Adrenal gland (tissue), 19 donors: ENCODE measurements at places on chromosomes 16 and 17. TPM values are rescaled to one million over a fixed set of nuclear protein-coding genes. Genes with fewer than 3 reads are reported as not detected.

DNA sequence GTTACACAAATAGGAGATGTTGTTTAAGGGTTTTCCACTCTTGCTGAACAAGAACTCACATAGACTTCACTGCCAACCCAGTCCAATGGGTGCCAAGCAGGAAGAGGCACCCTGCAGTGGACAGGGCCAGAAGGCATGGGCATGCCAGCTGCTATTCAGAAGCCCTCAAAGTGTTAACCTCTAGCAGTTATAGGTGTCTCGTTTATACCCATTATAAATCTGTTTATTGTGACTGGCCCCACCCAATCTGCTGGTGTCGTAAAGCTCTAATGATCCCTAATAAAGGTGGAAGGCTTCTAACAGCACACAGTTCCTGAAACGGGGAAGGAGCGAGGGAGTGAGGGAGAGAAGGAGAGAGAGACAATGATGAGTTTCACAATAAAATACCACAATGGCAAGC is 23.9 kb downstream of the HNF1B start:
- H3K27me3 ChIP-seq: no peaks in the 10 kb centered on the region
- H3K36me3 ChIP-seq: no peaks in the 10 kb centered on the region
- H3K4me3 ChIP-seq: no peak overlapping the region
- H3K27ac ChIP-seq: no peak overlapping the region
- H3K4me1 ChIP-seq: no peaks in the 10 kb centered on the region

GRCh38 chr16:72783716-72784318 is 264.1 kb downstream of the ZFHX3 start:
- H3K4me1 ChIP-seq: peaks cover 23% of the 10 kb centered on the region
- H3K27me3 ChIP-seq: no peaks in the 10 kb centered on the region
- H3K4me3 ChIP-seq: no peak overlapping the region
- no peak for DNase-seq
- no peaks in the 10 kb centered on the region for H3K36me3 ChIP-seq
- no peak overlapping the region for H3K27ac ChIP-seq

GRCh38 chr16:85517563-85518179 is 95.5 kb upstream of the GSE1 start:
- no peak overlapping the region for H3K4me3 ChIP-seq
- no peak for DNase-seq
- H3K36me3 ChIP-seq: no peaks in the 10 kb centered on the region
- no peaks in the 10 kb centered on the region for H3K27me3 ChIP-seq

GRCh38 chr17:78806451-78806850 is 24.4 kb upstream of the CYTH1 start:
- H3K4me3 ChIP-seq: no peak overlapping the region
- peaks cover 80% of the 10 kb centered on the region for H3K36me3 ChIP-seq
- no peak overlapping the region for H3K27ac ChIP-seq

DNA sequence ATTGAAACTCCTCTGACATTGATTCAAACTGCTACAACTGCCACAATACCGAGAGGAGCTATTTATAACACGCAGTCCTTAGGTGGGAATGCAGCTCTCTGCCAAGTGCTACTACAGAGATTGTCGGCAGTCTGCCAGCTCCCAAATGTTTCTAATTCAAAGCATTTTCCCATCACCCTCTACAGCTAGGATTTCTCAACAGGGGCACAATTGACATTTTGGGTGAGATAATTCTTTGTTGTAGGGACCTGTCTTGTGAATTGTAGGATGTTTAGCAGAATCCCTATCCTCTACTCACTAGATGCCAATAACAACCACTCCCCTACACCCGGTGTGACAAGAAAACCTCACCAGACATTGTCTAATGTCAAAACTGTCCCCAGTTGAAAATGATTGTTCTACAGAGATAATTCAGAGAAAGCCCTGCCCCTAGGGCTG is 7.8 kb upstream of the N4BP1 start:
- no peaks in the 10 kb centered on the region for H3K27me3 ChIP-seq
- no peak overlapping the region for H3K27ac ChIP-seq
- peaks cover 19% of the 10 kb centered on the region for H3K4me1 ChIP-seq
- no peaks in the 10 kb centered on the region for H3K36me3 ChIP-seq
- peak; percentile 60 for DNase-seq

DNA sequence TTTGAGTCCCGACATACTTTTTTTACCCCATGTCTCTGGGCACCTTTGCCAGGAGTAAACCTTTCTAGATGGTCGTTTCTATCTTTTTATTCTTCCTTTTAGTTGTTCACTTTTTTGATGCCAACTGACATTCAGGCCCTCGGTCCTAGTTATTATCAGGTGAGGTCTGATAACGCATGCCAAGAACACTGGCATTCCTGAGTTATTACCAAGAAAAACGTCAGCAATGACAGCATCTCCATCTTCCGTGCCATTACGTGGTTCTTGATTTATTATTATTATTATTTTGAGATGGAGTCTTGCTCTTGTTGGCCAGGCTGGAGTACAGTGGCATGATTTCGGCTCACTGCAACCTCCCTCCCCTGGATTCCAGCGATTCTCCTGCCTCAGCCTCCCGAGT is 21.4 kb downstream of the HASPIN start:
- H3K27ac ChIP-seq: no peak overlapping the region
- H3K27me3 ChIP-seq: no peaks in the 10 kb centered on the region
- no peak for DNase-seq
- no peak overlapping the region for H3K4me3 ChIP-seq
- no peaks in the 10 kb centered on the region for H3K4me1 ChIP-seq
- H3K36me3 ChIP-seq: no peaks in the 10 kb centered on the region

GRCh38 chr17:77424585-77425344 is 284.0 kb downstream of the SEC14L1 start:
- H3K27me3 ChIP-seq: no peaks in the 10 kb centered on the region
- no peaks in the 10 kb centered on the region for H3K36me3 ChIP-seq
- H3K4me3 ChIP-seq: no peak overlapping the region
- H3K4me1 ChIP-seq: peaks cover 98% of the 10 kb centered on the region
- peak; percentile 95 for DNase-seq

DNA sequence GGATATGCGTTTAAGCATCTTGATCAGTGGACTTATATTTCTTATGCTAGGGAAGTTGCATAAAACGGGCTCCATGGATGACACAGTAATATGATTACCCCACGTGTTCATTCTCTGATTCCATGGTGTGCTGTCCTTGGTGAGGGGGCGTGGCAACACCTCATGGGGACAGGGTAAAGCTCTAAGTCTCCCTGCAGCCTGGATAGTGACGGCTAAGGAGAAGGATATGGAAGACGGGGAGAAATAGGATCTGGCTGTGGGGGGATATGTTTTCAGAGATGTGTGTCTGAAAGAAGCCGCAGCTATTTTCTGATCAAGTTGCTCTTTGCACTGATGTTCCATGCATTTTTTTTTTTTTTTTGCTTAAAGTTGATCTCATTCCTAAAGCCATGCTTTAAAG is 84.3 kb downstream of the MARCHF10 start:
- peaks cover 7% of the 10 kb centered on the region for H3K27me3 ChIP-seq
- DNase-seq: no peak
- H3K4me1 ChIP-seq: peaks cover 5% of the 10 kb centered on the region
- no peak overlapping the region for H3K27ac ChIP-seq

GRCh38 chr16:88988980-88989811 is 12.2 kb upstream of the CBFA2T3 start:
- H3K4me1 ChIP-seq: no peaks in the 10 kb centered on the region
- H3K27me3 ChIP-seq: peaks cover 4% of the 10 kb centered on the region
- H3K36me3 ChIP-seq: no peaks in the 10 kb centered on the region
- no peak overlapping the region for H3K27ac ChIP-seq
- H3K4me3 ChIP-seq: no peak overlapping the region

GRCh38 chr16:76483307-76483909 is 206.2 kb downstream of the CNTNAP4 start:
- H3K4me3 ChIP-seq: no peak overlapping the region
- DNase-seq: no peak
- H3K27ac ChIP-seq: no peak overlapping the region
- H3K4me1 ChIP-seq: no peaks in the 10 kb centered on the region

DNA sequence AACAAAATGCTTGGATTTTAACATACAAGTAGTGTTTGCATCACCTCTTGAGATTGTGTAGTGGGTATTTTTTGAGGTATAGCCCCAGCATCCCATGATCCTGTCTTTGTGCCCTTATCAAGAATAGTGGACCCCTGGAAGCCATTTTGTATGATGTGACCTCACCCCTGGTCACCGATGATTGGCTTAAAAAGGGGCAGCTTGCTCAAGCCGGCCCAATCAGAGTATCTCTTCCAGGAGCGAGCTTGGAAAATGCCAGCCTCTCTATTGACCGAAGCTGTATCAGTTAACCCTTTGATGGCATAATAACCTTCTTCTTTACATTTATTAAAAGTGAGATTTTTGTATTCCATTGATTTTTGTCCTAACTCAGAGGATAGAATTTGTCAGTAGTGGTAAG is 55.5 kb upstream of the FAM20A start:
- H3K27ac ChIP-seq: no peak overlapping the region
- no peak overlapping the region for H3K4me3 ChIP-seq
- H3K36me3 ChIP-seq: no peaks in the 10 kb centered on the region
- no peak for DNase-seq

- no peaks in the 10 kb centered on the region for H3K36me3 ChIP-seq
- H3K4me1 ChIP-seq: no peaks in the 10 kb centered on the region
- no peak overlapping the region for H3K27ac ChIP-seq
- DNase-seq: no peak
- no peak overlapping the region for H3K4me3 ChIP-seq
Measured at GRCh38 chr16:28072087-28072486, 8.6 kb upstream of the GSG1L start.

- H3K27me3 ChIP-seq: no peaks in the 10 kb centered on the region
- no peaks in the 10 kb centered on the region for H3K4me1 ChIP-seq
- no peak overlapping the region for H3K27ac ChIP-seq
- DNase-seq: no peak
- no peaks in the 10 kb centered on the region for H3K36me3 ChIP-seq
Measured at GRCh38 chr16:50724306-50724705, 17.6 kb upstream of the CYLD start.

- no peak overlapping the region for H3K27ac ChIP-seq
- H3K27me3 ChIP-seq: no peaks in the 10 kb centered on the region
- no peak overlapping the region for H3K4me3 ChIP-seq
- peaks cover 19% of the 10 kb centered on the region for H3K4me1 ChIP-seq
Measured at GRCh38 chr17:76674600-76674999, 31.0 kb upstream of the ST6GALNAC1 start.

GRCh38 chr17:66964930-66965800 is 658 bp downstream of the CACNG4 start:
- no peak overlapping the region for H3K27ac ChIP-seq
- no peaks in the 10 kb centered on the region for H3K36me3 ChIP-seq
- H3K4me3 ChIP-seq: no peak overlapping the region
- peaks cover 14% of the 10 kb centered on the region for H3K4me1 ChIP-seq

DNA sequence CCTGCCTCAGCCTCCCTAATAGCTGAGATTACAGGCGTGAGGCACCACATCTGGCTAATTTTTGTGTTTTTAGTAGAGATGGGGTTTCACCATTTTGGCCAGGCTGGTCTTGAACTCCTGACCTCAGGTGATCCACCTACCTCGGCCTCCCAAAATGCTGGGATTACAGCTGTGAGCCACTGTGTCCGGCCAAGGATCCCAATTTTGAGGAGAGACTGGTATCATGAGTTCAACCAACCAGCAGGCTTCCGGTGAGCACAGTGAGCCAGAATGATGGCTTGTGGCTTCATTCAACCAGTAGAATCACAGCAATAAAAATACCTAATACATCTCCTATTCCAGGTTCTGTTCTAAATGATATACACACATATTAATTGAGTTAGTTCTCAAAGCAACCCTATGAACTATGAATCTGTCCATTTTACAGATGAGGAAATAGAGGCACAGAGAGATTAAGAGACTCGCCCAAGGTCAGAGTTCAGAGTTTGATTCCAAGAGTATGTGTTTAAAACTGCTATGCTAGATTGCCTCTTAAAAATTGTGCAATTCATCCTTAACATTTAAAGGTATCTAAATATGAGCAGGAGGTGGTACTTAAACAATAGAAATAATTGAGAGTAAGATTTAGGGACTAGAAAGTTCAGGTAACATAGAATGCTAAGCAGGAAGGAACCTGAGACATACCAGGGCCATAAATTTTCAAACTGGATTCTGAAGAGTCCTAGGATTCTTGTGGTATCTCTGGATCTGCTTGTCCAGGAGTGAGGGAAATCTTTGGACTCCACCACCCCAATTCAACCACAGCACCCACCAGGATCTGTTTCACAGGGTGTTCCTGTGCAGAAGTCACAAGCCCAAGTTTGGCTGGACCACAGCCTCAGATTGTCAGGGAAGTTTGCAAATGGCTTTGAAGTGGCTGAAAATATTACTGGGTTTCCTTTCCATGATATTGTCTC is 25.1 kb downstream of the CCDC42 start:
- no peak for DNase-seq
- no peaks in the 10 kb centered on the region for H3K27me3 ChIP-seq
- H3K4me3 ChIP-seq: no peak overlapping the region
- H3K4me1 ChIP-seq: no peaks in the 10 kb centered on the region

DNA sequence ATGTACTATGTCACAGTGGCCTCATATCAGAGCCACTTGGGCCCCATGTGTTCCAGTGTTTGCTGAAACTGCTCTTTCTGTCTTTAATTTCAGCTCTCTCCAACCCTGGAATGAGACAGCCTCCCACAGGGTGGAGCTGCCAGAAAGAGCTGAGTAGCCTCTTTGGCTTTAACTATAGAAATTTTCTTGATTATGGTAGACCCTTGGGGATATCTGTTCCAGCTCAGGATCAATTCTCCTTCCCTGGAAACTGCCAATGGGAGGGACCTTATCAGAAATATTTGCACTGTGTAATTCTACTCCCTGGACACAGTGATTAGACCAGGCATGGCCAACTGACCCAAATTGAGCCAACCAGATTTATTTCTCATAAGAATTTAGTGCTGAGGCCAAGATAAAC is 39.0 kb upstream of the KDM8 start:
- H3K4me1 ChIP-seq: no peaks in the 10 kb centered on the region
- H3K36me3 ChIP-seq: no peaks in the 10 kb centered on the region
- DNase-seq: no peak
- no peak overlapping the region for H3K4me3 ChIP-seq
- H3K27me3 ChIP-seq: no peaks in the 10 kb centered on the region

- H3K4me1 ChIP-seq: no peaks in the 10 kb centered on the region
- H3K27ac ChIP-seq: no peak within 1 kb of the TSS
- peak; percentile 77 for DNase-seq
- H3K36me3 ChIP-seq: no peaks in the 10 kb centered on the region
Measured at GRCh38 chr17:15341385-15341849, at the start of gene TEKT3. Gene TEKT3, minus strand, starts transcription at chr17:15341597. Its CDS starts 10,012 bp downstream, at chr17:15331585.

DNA sequence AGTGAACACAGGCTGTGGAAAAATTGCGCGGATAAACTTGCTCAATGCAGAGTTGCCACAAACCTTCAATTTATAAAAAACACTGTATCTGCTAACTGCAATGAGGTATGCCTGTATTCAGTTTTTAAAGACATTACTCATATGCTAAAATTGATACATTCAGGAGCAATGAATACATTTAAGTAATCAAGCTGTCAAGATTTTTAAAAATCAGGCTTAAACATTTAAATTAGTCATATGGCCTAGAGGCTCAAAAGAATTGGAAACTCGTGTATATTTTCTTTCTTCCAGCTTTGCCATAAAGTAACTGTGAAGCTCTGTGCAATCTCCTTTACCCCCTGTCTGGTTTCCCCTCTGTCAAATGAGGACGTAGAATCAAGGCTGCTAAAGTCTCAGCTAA is 4.1 kb downstream of the SYNRG start:
- H3K4me1 ChIP-seq: peaks cover 5% of the 10 kb centered on the region
- no peak for DNase-seq
- H3K36me3 ChIP-seq: no peaks in the 10 kb centered on the region
- H3K27me3 ChIP-seq: no peaks in the 10 kb centered on the region

GRCh38 chr17:40548982-40549685 is 16.1 kb downstream of the CCR7 start:
- H3K27ac ChIP-seq: peak overlapping the region; percentile 60
- peaks cover 37% of the 10 kb centered on the region for H3K4me1 ChIP-seq
- H3K27me3 ChIP-seq: no peaks in the 10 kb centered on the region
- no peak overlapping the region for H3K4me3 ChIP-seq
- H3K36me3 ChIP-seq: no peaks in the 10 kb centered on the region

Gene SUPT4H1
- total RNA-seq: 65.5 TPM

Gene ARMC5
- 9.1 TPM for total RNA-seq

Gene PPP1R27
- not detected for total RNA-seq

Gene CTF1
- total RNA-seq: 8.2 TPM

Gene CDH16
- total RNA-seq: not detected

Gene SLC4A1
- 8.5 TPM for total RNA-seq

Gene RNF227
- 6.4 TPM for total RNA-seq

Gene NPIPB13
- total RNA-seq: 0.35 TPM
